ENCODE measurements at places on chromosomes 3 and 15.

DNA sequence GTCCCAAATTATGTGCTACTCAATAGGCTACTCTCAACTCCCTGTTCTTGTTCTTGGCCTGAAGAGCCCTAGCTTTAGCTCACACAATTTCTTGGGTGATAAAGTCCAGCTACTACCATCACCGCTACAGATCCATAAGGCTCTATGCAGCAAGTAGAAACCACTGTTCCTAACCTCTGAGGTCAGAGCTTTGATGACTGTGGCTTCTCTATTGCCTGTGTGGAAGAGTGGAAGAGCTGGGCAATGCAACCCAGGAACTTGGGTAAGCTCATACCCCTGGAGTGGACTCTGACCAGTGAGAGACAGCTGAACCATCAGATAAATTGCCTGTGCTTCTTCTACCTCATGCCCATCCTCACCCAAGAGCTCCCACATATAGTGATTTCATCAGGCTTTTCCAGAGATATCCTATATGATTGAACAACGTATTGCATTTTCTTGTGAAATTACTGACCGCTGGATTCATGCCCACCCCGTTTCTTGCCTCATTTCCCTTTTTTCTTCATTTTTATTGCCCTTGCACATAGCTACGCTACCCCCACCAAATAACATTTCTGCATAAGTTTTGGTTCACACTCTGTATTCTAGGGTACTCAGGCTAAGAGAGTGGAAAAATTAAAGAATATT, 172.3 kb upstream of the MBNL1 start:
- no peak overlapping the region for H3K4me3 ChIP-seq
- no peaks in the 10 kb centered on the region for H3K36me3 ChIP-seq
- DNase-seq = no peak
- no peaks in the 10 kb centered on the region for H3K27me3 ChIP-seq

DNA sequence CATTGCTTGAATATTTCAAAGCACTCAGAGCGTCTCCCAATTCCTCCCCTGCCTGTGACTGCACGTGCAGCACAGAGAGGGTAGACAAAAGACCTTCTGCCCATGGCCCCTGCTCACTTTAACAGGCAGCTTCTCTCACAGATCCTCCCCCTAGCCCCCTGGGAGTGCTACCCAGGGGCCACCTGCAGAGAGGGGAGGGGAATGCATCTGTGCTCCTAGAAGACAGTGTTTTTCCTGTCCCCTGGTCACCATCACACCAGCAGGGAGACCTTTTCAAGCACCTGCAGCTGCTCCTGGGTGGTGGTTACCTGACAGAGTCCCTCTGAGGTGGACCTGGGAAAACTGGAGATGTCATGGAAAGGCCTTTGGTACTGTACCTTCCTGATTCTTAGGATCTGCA, 56.7 kb upstream of the PRR23C start:
- DNase-seq = no peak
- no peak overlapping the region for H3K27ac ChIP-seq
- no peaks in the 10 kb centered on the region for H3K36me3 ChIP-seq
- H3K27me3 ChIP-seq = no peaks in the 10 kb centered on the region
- H3K4me1 ChIP-seq = peaks cover 3% of the 10 kb centered on the region

- H3K4me1 ChIP-seq = peaks cover 39% of the 10 kb centered on the region
- H3K27ac ChIP-seq = no peak overlapping the region
- no peaks in the 10 kb centered on the region for H3K27me3 ChIP-seq
- DNase-seq = no peak
Observed at GRCh38 chr3:160381470-160381869, 17.6 kb downstream of the IFT80 start.

GRCh38 chr15:89799011-89799911, 15.4 kb downstream of the ANPEP start:
- H3K4me1 ChIP-seq = no peaks in the 10 kb centered on the region
- H3K36me3 ChIP-seq = no peaks in the 10 kb centered on the region
- no peak overlapping the region for H3K4me3 ChIP-seq

GRCh38 chr15:65212097-65212496, 824 bp upstream of the CILP start:
- no peaks in the 10 kb centered on the region for H3K27me3 ChIP-seq
- DNase-seq = peak; percentile 69
- no peaks in the 10 kb centered on the region for H3K36me3 ChIP-seq
- H3K27ac ChIP-seq = no peak overlapping the region

- H3K36me3 ChIP-seq = no peaks in the 10 kb centered on the region
- no peaks in the 10 kb centered on the region for H3K27me3 ChIP-seq
- H3K4me1 ChIP-seq = peaks cover 19% of the 10 kb centered on the region
- DNase-seq = no peak
- H3K27ac ChIP-seq = no peak overlapping the region
Observed at GRCh38 chr15:69317392-69317841, 18.7 kb downstream of the PAQR5 start.

DNA sequence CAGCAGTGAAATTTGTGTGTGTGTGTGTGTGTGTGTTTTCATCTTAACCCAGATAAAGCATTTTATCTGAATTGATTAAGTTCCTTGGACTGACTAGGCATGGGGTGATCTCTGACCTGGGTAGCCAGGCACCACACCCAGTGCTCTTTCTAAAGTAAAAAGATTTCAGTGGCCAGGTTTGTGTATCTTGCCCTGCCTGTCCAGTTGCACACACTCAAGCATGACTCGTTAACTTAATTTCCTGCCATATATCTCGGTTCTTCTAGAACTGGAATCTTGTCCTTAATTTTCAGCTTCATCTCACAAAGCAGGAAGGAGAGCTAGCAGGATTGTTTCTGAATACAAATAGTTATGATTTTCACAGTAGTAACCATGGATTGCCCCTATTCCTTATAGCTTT, 17.0 kb downstream of the TM4SF18 start:
- H3K27ac ChIP-seq = no peak overlapping the region
- H3K36me3 ChIP-seq = no peaks in the 10 kb centered on the region
- H3K4me1 ChIP-seq = peaks cover 11% of the 10 kb centered on the region
- no peak for DNase-seq

DNA sequence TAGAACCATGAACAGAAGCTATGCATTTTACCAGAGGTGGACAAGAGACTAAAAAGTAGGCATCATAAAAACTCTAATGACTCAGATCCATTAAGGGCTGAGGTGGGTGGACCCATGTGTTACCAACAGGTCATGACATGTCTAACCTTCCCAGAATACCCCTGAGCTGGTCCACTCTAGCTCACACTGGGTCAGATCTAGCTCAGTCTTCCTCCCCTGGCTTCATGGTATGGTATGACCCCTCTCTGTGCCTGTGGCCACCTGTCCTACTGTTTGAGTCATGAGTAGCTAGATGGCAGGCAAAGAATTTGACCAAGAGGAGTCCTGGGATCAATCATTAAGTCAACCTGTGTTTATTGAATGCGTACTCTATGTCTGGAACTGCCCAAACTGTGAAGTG, 340.4 kb downstream of the EPHB1 start:
- H3K27ac ChIP-seq = no peak overlapping the region
- H3K36me3 ChIP-seq = no peaks in the 10 kb centered on the region
- no peak overlapping the region for H3K4me3 ChIP-seq
- no peaks in the 10 kb centered on the region for H3K27me3 ChIP-seq
- no peaks in the 10 kb centered on the region for H3K4me1 ChIP-seq
- no peak for DNase-seq

DNA sequence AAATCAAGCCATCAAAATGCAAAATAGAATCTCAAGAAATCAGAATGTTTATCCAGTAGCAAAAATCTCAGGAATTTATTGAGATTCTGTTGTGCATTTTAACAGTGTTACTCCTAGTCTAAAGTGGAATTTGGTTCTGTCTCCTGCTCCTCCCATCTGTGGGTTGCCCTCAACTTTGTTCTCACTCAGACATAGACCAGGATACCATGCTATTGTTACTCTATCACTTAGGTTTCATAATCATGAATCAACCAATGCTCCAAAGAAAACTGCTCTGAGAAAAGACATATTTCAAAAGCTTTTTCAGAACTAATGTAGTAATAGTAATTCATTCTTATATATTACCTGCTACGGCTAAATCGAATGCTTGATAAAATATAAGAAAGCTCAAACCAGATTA, 274.7 kb downstream of the RBMS3 start:
- no peaks in the 10 kb centered on the region for H3K27me3 ChIP-seq
- peaks cover 33% of the 10 kb centered on the region for H3K4me1 ChIP-seq
- no peak for DNase-seq

DNA sequence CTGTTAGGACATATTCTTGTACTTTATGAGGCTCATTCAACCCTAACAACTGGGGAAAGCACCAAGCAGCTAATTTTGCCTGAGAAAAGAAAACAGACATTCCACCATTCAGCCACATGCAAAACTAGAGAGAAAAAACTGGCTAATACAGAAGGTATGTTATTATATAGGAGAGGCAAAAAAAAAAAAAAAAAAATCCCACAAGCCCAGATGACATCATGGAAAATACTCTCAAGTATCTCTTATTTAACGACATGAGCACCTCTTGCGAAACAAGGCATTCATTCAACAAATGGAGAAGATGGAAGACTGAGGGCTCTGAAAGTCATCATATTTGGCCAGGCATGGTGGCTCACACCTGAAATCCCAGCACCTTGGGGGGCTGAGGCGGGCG, 61.5 kb downstream of the PRICKLE2 start:
- peaks cover 56% of the 10 kb centered on the region for H3K4me1 ChIP-seq
- DNase-seq = no peak

DNA sequence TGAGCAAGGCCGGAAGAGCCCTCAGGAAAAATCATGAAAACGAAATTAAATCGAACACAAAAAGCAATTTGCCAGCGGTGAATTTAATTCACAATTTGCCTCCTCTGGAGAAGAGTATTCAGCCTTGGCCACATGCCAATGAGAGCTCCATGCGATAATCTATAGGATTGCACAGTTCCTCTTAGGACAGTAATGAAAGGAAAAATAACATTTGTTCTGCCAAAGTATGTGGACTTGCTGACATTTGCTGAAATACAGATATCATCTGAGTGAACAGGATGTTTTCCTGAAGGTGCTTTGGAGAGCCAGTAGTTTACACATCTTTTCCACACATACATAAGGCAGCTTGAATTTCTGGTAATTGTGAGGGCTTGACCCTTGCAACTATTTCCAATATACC, 188.6 kb upstream of the PDZRN3 start:
- H3K27ac ChIP-seq = no peak overlapping the region
- no peak for DNase-seq
- peaks cover 20% of the 10 kb centered on the region for H3K4me1 ChIP-seq
- no peak overlapping the region for H3K4me3 ChIP-seq
- H3K36me3 ChIP-seq = peaks cover 4% of the 10 kb centered on the region

- H3K36me3 ChIP-seq = peaks cover 6% of the 10 kb centered on the region
- H3K27me3 ChIP-seq = no peaks in the 10 kb centered on the region
- no peaks in the 10 kb centered on the region for H3K4me1 ChIP-seq
- DNase-seq = no peak
- no peak overlapping the region for H3K4me3 ChIP-seq
Observed at GRCh38 chr3:113496924-113497323, 18.0 kb downstream of the SPICE1 start.

DNA sequence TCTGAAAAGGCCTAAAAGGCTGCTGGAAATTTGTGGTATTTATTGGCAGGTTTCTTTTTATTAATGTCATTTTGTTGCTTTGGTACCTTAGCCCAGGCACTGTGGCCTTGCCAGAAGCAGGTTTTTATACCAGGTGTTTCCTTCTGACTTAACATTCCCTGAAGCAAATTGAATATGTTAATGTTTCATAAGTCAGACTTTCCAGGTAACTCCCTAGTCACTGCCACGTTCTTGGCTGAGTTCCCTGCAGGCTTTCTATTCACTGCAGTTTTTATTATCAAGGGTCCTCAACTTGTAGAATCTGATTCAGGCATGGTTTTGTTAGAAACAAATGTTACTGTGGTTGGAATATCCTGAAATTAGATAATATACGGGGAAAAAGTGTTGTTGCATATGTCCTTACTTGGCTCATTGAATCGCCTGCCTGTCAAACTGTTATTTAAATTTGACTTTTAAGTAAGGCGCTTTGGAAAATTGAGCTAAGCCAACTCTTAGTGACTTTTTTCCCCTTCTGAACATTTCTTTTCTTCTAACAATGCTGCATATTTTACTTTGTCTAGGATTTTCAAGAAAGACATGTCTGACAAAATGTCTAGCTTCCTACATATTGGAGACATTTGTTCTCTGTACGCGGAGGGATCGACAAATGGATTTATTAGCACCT, 22.9 kb downstream of the ITPR1 start:
- H3K36me3 ChIP-seq = no peaks in the 10 kb centered on the region
- H3K4me3 ChIP-seq = no peak overlapping the region
- no peak for DNase-seq
- H3K27me3 ChIP-seq = no peaks in the 10 kb centered on the region
- peaks cover 29% of the 10 kb centered on the region for H3K4me1 ChIP-seq

DNA sequence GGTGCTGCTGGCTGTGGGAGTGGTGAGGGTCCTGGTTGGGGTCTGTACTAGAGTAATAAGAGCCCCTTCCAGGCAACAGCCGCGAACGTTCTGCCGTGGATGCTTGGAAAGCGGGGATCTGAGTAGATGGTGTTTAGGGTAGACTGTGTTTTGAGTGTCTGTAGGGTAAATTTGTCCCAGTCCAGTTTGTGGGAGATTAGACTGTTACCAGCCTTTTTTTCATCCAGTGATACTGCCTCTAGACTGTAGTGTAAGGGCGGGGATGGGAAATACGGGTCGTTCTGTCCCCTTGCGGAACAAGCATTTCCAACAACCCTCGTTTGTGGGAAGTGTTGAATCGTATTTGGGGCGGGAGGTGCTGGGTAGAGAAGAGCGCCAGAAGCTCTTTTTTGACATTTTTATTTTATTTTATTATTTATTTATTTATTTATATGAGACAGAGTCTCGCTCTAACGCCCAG, 424 bp downstream of the HAUS2 start:
- peaks cover 3% of the 10 kb centered on the region for H3K36me3 ChIP-seq
- peaks cover 14% of the 10 kb centered on the region for H3K4me1 ChIP-seq
- H3K4me3 ChIP-seq = peak overlapping the region; percentile 93
- no peak for DNase-seq
- H3K27ac ChIP-seq = peak overlapping the region; percentile 97
- H3K27me3 ChIP-seq = no peaks in the 10 kb centered on the region

- no peak overlapping the region for H3K27ac ChIP-seq
- peaks cover 4% of the 10 kb centered on the region for H3K4me1 ChIP-seq
- H3K4me3 ChIP-seq = no peak overlapping the region
- DNase-seq = no peak
- no peaks in the 10 kb centered on the region for H3K27me3 ChIP-seq
- 0 out of 2 replicates have a peak, but pooled peaks cover 3% of the 10 kb centered on the region for H3K36me3 ChIP-seq
Observed at GRCh38 chr15:58839485-58839884, 68.4 kb downstream of the MINDY2 start.

GRCh38 chr3:42681361-42682038, 3.8 kb upstream of the KLHL40 start:
- DNase-seq = no peak
- H3K27ac ChIP-seq = no peak overlapping the region
- no peaks in the 10 kb centered on the region for H3K4me1 ChIP-seq
